Hindlimb muscle (tissue), 1 donor: ENCODE measurements at places on chromosomes 12 and 14.

DNA sequence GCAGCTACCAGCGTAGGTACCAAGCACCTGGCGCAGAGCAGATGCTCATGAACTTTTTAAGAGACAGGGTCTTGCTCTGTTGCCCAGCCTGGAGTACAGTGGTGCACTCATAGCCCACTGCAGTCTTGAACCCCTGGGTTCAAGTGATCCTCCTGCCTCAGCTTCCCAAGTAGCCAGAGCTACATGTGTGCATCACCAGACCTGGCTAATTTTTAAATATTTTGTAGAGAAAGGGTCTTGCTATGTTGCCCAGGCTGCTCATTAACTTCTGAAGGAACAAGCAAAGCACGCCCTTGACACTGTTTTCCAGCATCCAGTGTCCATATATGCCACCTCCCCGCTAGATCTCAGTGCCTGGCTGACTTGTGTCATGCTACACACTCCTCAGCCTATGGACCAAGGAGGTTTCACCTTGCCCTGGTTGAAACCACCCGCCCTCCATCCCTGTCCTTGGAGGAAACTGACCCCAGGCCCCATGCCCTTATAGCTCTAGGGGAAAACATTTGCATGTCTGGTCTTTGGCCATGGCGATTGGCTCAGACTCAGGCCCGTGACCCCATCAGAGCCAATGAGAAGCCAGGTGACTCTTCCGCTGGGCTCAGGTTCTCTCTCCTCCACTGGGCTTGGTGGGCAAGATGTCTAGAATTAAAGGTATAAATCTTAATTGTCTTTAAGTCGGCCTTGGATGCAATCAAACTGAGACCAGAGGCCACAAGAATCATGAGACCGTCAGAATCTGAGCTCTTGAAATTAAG, 26.3 kb downstream of the TESC start:
- no peak for DNase-seq

- DNase-seq = no peak
Observed at GRCh38 chr12:106601031-106601430, 18.2 kb downstream of the RFX4 start.

GRCh38 chr12:119949145-119949544, 39.9 kb upstream of the BICDL1 start:
- DNase-seq = no peak

DNA sequence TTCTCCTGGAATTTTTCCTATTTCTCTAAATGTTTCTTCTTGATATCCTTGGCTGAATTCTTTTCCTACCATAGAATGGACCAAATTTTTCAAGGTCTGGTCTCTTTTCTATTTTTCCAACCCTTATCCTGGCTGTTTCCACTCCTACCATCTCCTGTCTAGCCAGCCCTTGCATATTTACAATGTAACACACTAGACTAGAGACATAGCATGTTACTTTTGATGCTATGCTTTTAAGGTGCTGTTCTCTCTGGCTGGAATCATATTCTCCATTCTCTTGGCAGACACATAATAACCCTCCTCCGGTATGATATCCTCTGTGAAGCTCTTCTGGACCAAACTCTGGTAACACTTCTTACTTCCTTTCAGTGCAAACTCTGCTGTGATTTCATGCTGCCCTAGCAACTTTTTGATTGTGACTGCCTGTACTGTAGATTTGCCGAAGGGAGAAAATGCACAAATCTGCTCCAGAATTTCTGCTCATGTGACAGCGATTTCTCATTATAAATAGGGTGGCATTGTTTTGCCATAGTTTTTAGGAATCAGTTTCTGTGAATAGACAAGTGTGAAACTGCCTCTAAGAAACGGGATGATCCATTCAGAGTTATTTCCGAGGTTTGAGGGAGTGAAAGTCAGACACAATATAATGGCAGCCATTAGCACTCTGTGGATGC, 284.4 kb downstream of the MDGA2 start:
- DNase-seq = no peak

GRCh38 chr14:89915114-89915878, 39.2 kb downstream of the EFCAB11 start:
- DNase-seq = peak; percentile 68
